ENCODE measurements at places on chromosomes 3 and 15.

DNA sequence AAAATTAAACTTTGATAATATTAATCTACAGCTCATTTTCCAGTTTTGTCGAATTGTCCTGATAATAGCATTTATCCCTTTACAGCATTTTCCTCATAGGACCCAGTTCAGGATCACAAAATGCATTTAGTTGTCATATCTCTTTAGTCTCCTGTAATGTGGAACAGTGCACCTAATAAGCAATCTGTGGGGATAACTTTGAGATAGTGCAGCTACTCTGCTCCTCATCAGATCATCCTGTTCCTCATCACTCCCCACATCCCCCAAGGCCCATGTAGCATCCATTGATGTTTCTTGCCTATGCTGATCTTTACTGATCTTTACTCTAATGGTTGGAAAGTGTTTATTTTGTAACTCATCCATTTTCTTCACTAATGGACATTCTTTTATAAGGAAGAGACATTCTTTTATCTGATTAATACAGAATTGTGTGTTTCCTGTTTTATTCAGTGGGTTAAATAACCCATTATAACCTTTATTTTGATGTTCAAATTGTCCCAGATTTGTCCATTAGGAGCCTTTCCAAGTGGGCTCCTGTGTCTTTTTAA is 7.5 kb downstream of the RNF111 start:
- no peak for DNase-seq

DNA sequence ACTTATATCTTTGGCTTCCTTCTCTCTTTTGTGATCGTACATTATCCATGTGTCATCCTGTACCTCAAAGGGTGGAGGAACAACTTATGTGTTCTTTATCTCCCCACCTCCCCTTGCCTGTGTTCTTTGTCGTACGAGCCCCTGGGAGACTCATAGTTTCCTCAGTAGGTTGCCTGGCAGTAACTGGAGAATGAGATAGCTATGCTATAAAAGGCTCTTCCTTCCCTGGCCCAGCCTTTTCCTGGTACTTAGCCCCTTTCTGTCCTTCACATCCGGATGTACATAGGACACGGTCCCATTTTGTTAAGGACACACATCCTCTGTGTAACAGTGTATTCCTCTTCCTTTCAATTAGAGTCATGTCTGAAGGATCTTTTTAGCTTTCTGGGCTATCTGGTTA is 32.1 kb downstream of the PLCL2 start:
- peak; percentile 26 for DNase-seq

DNA sequence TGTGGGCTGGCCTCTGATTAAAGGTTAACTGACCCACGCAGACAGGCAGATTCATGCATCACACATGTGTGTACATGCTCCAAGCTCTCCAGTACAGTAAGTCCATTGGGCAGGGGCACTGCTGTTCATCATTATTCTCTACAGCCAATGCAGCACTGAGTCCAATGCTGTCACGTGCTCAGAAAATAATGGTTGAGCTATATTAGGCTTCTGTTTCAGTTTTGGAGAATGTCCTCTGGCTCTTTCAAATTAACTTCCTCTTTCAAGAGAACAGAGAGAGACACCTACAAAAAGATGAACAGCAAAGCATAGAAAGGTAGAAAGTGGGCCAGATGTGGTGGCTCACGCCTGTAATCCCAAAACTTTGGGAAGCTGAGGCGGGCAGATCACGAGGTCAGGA is 202.6 kb downstream of the MEX3B start:
- DNase-seq, result peak; percentile 33

DNA sequence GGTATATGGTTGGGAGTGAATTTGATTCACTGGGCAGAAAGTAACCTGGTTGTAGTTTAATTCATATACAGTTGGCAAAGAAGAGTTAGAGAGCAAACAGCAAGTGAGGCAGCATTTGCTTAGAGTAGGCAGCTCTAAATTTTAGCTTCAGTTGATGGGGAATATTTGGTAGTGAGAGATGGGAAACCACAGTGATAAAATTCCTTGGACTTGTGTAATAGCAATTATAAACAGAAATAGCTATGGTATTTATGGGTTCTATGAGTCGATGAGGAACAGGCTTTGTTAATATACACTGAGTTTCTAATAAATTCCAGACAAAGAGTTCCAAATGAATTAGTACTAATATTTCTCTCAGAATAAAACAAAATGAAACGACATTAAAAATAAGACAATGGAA is 894.0 kb downstream of the ROBO2 start:
- no peak for DNase-seq

GRCh38 chr15:78551902-78552301 is 11.7 kb downstream of the PSMA4 start:
- DNase-seq, result no peak

DNA sequence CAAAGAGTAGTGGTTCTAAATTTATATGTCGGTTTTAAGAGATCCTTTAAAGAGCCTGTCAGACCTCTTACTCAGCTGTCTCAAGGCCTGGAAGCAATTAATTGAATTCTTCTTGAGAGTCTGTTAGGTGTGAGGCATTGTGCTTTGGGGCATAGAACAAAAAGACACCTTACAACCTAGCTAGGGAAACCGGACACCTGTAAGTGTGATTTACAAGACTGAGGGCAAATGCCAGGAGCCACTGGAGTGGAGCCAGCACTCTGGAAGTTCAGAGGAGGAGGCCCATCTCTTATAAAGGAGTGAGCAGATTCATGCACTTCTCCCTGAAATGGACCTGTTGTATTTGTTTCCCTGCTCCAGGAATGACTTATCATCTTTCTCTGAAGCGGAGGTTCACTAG is 97.7 kb upstream of the NUDT16 start:
- no peak for DNase-seq

- DNase-seq, result no peak
Measured at GRCh38 chr15:66241908-66242285, 11.7 kb downstream of the MEGF11 start.

- no peak for DNase-seq
Measured at GRCh38 chr3:108017587-108017986, 73.2 kb downstream of the CD47 start.

- peak; percentile 39 for DNase-seq
Measured at GRCh38 chr3:43523454-43524053, 98.3 kb downstream of the ANO10 start.

- no peak for DNase-seq
Measured at GRCh38 chr15:75045332-75046015, 22.1 kb downstream of the PPCDC start.

DNA sequence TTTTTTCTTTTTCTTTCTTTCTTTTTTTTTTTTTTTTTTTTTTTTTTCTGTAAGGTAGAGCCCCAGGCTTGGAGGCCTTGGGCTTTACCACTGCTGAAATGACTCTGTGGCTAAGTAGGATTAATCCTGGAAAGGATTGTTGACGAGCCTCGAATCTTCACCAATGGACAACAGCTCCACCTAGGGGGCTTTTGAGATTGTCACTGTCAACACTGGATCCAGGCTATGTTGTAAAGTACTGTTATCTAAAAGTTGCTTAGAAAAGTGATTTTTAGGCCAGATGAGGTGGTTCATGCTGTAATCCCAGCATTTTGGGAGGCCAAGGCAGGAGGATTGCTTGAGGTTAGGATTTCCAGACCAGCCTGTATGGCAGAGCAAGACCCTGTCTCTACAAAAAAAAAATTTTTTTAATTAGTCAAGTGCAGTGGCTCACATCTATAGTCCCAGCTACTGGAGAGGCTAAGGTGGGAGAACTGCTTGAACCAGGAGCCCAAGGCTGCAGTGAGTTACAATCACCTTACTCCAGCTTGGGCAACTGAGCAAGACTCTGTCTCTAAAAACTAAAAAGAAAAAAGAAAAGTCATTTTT is 41.6 kb downstream of the KLHL18 start:
- DNase-seq, result peak; percentile 88

- peak; percentile 38 for DNase-seq
Measured at GRCh38 chr3:156382458-156383346, 172.2 kb downstream of the SSR3 start.

- no peak for DNase-seq
Measured at GRCh38 chr3:37032961-37033360, 39.6 kb downstream of the MLH1 start.

DNA sequence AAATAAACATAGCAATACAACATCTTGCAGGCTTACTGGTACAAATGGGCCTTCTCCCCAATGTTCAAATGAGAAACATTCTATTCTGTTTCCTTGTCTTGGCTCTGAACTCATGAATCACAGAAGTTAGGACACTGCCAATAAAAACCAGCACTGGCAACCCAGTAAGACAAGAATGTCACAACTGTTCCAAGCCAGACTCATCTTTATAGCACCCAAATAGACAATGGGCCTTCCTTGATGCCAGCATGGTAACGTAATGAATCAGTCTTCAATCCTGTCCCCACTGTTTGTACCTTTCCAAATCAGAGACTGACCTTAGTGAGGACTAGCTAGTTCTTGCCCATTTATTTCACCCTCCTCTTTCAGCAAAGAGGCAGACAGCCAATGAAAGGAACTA is 14.1 kb upstream of the RPS17 start:
- DNase-seq, result no peak

- peak; percentile 59 for DNase-seq
Measured at GRCh38 chr15:45225506-45226273, 26.3 kb upstream of the SLC28A2 start.

DNA sequence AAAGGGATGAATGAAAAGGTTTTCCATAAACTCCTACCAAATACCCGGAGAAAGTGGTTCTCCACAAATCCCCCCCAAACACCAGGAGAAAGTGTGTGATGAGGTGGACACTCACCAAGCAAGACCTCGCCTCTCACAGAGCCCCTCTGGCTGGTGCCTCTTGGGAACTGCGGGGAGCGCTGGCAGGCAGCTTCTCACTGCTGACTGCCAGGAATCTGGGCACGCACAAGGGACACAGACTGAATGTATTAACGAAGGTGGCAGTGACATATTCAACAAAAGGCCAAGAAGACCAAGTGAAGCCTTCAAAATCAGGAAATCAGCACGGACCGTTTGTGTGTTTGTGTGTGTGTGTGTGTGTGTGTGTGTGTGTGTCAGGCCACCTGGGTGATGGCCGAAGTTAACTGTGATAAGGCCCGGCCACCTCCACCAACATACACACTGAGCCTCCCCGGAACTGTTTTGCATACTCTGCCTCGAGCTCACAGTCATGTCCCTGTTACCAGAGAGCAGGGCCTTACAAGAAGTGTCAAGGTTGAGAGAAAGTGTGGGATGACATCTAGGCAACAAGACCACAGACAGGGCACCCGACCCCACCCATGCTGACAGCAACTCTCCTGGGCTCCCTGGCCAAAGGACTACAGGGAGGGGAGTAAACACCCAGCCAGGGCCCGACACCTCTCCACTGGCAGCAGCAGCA is 18.0 kb downstream of the ATP10A start:
- no peak for DNase-seq

DNA sequence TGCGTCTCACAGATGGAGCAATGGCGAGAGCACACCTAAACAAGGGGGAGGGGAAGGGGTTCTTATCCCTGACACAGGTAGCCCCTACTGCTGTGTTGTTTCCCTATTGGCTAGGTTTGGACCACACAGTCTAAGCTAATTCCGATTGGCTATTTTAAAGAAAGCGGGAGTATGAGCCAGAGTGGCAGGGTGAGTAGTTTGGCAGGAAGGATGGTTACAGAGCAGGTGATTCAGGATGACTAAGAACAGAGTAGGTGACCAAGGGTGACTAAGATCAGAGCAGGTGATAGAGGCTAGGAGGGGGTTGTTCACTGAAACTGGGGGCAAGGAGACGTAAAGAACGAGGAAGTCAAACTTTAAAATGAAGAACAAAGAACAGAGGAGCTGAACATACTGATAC is 511.8 kb downstream of the EDEM1 start:
- DNase-seq, result no peak
